ENCODE measurements at places on chromosomes 5 and 9.

DNA sequence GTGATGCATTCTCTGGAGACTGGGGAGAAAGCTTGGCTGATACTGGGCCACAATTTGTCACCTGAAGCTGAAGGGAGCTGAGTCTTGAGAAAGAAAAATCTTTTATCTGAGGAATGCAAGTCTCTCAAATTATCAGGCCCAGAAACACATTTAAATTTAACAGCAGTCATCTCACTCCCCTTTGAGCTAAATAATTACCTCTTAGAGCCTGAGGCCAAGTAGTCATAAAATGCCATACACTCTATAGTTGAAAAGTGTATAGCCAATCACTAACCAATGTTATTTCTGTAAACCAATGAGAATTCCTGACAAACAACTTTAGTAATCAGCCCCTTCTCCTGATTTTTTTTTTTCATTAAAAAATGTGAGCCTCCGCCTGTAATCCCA, 32.7 kb upstream of the DAPK1 start:
- DNase-seq = no peak

GRCh38 chr5:74272024-74272775, 368.3 kb downstream of the ENC1 start:
- DNase-seq = no peak

DNA sequence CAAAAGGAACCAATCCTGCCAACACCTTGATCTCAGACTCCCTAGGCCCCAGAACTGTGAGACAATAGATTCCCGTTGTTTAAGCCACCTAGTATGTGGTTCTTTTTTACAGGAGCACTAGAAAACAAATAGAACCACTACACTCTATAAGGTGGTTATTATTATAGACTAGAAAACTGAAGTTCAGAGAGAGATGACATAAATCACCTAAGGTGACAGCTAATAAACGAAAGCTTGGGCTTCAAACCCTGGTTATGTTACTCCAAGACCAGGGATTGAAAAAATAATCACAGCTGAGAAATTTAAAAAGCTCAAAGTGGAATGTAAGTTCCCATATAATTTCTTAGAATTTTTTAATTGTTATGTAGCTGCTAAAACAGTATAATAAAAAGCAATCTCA, 716.2 kb upstream of the DMAC1 start:
- no peak for DNase-seq

- DNase-seq = no peak
Observed at GRCh38 chr5:35016174-35017051, 31.3 kb downstream of the AGXT2 start.

DNA sequence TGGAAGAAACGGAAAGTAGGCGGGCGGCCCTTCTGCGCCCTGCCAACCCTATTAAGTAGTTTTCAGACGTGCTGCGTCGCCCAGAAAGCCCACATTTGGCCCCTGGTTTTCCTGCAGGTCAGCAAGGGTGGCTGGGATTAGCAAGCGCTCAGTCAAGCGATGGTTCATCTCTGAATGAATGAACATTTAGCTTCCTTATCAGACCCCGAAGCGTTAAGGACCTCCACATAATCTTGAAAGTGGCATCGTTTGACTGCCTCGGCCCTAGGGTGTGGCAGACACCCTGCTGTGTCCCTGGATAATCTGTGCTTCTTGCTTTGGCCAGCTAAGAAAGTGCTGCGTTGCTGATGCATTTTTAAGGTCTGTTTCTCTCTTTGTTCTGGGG, 684 bp downstream of the TOR1B start:
- DNase-seq = no peak

DNA sequence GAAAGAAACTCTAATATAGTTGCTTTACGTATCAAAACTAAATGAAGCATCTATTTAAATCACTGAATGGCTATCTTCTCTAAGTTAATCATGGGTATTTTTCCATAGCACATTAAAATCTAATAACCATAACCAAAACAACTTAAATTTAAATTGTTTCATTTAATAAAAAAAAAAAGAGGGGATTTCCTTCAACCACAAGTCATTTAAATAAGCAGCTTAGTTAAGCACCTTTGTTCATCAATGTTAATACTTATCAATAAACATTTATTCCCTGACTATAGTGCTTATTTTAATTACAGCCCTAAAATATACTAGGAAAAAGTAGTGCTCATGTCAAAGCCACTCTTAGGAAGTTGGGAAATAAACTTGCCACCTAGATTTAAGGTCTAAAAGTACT, 30.3 kb downstream of the ZNF608 start:
- no peak for DNase-seq

DNA sequence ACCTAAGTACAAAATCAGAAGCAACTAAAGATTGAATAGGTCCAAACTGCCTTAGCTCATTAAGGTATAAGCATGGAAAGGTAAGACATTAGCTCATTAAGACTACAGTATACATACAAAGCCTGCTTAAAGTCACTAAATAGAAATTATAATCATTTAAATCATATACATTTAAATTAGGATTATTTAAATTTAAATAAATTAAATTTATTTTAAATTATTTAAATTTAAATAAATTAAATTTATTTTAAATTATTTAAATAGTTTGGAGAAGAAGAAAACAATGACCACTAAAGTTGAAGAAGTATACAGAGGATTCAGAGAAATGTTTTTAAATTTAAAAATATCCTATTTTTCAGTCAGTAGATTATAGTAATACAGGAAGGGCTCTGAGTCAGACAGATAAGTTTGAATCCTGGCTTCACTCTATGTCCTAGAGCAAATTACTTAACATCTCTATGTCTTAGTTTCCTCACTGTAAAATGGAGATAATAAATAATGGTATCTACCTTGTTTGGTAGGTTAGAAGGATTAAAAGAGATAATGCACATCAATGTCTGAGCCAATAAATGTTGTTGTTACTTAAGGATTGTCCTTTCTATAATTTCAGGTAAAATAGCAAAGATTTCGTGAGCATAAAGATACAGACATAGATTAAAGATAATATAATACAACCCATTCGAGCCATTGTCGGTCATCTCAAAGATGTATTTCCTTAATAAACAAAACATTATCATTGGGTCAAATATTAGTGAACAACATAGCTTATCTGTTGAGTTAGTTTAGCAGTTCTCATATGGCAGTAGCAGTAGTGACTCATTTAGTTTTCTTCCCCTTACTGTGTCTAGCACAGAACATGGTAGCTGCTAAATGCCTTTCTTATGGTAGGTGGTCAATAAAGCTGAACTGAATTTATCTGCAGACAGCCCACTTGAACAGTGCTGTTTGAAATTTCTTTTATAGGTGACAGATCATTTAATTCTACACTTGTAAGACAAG, 100.6 kb downstream of the KIAA0825 start:
- DNase-seq = no peak

GRCh38 chr5:117615226-117615625, 1040.6 kb upstream of the SEMA6A start:
- no peak for DNase-seq

DNA sequence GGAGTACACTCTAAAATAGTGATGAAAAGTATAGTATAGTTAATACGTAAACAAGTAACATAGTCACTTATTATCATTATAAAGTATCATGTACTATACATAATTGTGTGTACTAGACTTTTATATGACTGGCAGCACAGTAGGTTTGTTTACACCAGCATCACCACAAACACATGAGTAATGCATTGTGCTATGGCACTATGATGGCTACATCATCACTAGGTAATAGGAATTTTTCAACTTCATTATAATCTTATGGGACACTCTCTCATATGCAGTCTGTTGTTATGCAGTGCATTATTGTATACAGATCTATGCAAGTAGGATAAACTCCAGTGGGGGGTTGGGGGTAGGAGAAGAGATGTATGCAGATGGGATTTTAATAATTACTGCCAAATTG, 52.7 kb upstream of the ELL2 start:
- DNase-seq = no peak

DNA sequence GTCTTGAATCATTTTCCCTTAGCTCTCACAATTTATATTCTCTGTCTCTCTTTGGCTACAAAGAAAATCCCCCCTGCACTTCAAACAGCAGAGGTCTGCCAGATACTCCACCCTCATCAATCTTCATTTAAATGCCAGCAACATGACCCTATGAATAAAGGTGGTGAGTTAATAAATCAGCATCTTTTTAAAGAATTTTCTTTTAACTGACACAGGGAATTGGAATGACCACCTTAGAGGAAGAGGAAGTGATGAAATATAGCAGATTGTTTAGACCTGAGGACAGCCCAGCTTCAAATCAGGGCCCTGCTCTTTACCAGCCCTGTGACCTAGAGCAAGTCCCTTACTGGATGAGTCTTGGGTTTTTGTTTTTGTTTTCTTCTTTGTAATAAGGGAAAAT, 223.1 kb upstream of the PAPPA start:
- DNase-seq = no peak
